ENCODE measurements at places on chromosomes 11 and 22.

- peak; percentile 57 for DNase-seq
Measured at GRCh38 chr11:15208378-15209222, 93.9 kb downstream of the INSC start.

DNA sequence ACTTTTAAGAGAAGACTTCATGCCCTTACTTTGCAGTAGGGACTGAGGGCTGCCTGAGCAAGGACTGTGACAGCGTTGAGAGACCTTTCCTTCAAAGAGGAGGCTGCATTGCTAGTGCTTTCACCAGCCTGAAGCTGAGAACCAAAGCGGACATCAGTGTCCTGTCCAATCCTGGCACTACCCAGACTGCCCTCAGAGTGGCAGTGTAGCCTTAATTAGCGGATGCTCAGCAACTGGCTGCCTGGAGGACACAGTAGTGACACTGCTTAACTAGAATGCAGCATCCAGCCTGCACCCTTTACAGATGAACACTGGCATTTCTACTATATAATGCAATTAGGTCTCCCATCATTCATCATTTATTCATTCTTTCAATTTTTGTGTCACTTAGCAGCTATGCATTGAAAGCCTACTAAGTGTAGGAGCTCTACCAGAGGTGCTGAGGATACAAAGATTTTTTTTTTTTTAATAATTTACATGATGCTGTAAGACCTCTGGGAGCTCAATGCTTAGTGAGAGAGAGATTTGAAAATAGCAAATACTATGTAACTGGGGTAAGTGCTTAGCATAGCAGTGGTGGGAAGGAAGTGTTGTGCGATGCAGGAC is 36.9 kb upstream of the SLC36A4 start:
- peak; percentile 23 for DNase-seq

DNA sequence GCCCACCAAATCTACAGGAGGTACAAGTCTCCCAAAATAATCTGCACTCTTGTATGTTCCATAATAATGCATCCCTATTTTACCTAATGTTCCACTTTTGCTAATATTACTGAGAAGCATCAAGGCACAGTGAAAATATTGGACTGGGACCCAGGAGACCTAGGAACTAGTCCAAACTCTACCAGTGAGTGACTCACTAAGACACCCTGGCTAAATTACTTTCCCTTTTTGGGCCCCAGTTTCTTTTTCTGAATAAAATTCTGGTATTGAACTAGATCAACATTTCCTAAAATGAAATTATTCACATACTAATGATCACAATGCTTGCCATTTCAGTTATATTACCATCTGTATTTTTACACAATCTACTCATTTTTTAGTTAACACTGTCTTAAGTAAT is 19.6 kb downstream of the THAP12 start:
- DNase-seq = no peak

GRCh38 chr22:44764974-44765373 is 12.6 kb downstream of the ARHGAP8 start:
- DNase-seq = no peak

- DNase-seq = no peak
Measured at GRCh38 chr11:121611242-121611641, 158.5 kb upstream of the SORL1-AS1 start.

Data from T1000 (cell line).